ENCODE measurements at places on chromosomes 6 and 20.

DNA sequence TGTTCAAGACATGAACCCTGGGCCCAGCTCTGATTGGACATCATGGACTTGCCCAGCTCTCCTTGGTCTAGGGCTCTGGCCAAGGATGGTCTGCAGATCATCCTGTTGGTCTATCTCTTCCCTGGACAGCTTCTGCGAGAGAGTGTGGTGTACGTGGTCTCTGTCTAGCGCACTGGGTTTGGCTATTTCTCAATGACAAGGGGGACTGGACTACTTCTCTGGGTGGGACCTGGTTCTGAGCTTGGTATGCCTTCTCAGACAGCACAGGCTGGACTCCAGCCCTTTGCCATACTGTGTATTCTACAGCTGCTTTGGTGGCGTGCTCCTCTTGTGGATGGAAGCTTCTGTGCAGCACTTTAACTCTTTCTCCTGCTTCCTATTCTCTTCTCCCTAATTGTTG lies 8.5 kb upstream of the RAET1E start:
- DNase-seq = no peak

DNA sequence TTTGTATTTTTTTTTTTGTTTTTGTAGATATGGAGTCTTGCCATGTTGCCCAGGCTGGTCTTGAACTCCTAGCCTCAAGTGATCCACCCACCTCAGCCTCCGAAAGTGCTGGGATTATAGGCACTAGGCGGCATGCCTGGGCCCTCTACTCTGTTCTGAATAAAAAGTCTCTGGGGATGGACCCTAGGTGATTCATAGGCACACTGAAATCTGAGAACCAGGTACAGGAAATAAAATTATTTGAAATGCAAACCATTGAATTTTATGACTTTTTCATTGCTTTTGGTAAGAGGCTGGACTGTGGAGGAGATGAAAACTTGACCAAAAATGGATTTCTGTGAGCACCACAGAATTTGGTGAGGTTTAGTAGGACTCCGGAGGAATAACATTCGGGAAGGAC lies 117.5 kb downstream of the PRIM2 start:
- DNase-seq = no peak

DNA sequence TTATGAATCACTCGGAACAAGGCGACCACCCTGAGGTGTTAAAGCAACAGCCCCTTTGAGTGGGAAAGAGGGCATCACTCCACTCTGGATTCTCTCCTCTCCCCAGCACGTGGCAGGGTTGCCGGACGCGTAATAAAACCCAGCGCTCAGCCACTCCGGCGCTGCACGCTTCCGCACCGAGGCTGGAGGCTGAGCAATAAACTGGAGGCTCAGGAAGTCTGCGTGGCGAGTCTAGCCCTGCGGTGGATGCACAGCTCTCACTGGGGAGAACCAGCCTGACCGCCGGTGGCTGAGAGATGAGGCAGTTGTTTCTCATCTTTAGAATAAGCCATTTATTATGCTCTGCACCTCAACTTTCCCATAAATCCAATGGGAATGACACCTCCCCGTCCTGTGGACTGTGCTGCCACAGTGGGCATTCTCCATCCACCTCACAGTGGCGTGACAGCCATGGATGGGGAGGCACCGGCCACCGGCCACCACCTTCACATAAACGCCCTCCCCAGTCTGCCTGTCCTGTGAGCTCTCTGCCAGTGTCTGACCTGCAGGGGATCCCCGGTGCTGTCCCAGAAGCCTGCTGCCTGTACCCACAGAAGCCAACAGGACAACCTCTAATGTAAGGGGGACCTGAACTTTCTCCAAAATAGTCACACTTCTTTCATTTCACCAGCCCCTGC lies 64.2 kb upstream of the GGTLC1 start:
- no peak for DNase-seq

- peak; percentile 15 for DNase-seq
These were observed 29.5 kb downstream of the MTHFD1L start for GRCh38 chr6:150894935-150895552.

GRCh38 chr6:5937169-5937909 lies 69.4 kb downstream of the NRN1 start:
- no peak for DNase-seq

DNA sequence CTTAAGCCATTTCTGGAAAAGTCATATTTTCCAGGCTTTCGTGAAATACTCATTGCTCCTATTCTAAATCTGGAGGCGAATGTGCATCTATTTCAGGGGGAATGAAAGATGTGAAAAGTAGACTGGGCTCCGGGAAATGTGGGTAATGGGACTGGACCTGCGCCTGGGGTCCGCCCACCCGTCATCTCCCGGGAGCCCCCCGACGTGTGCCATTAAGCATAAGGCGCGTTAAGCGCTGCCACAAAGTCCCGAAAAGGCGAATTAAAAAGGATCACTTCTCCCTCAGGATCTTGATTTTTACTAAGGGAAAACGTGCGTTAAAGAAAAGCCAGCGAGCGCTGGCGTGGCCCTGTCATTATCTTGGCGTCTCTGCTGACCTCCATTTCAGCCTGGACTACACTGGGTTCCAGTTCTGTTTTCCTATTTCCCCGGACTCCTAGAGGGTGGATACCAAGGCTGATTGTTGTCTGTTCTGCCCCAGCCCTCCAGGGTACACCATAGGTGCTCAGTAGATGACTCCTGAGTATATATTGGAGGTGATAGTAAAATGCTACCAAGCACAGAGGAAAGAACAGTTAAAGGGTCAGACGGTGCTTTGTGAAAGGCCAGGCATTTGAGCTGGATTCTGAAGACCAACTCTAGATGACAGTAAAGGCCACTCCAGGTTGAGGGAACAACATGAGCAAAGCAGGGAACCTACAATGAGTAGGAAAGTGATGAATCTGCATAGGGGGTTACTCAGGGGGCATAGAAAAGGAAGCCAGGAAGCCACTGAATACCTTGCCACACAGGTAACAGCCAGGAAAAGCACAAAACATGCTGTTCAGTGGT lies 89.2 kb upstream of the ARID1B start:
- no peak for DNase-seq

- DNase-seq = no peak
These were observed 25.8 kb upstream of the RNGTT start for GRCh38 chr6:88989215-88989614.

DNA sequence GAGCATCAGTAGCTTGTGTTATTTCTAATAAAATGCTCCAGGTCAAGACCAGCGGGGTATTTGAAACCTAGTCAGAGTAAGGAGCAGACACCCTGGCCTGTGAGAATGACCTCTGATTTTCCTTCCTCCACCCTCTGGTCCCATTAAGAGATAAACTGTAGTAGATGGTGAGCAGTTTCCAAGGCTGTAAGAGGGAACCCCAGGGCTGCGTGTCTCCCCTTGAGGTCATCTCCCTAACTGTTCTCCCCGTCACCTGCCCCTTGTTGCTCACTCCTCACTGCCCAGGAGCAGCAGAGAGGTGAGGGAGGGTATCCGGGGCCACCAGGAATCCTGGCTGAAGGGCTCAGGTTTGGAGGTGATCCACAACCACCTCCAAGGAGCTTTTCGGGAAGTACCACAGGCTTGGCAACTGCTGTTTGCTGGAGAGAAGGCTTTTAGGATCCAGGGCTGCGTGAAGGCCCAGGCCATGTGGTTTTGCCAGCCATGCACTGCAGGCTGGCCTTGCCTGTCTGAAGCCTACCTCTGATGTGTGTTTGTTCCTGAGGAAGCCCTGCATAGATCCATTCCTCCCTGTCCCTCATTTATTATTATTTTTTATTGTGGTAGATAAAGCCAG lies 62.5 kb downstream of the RREB1 start:
- DNase-seq = no peak

DNA sequence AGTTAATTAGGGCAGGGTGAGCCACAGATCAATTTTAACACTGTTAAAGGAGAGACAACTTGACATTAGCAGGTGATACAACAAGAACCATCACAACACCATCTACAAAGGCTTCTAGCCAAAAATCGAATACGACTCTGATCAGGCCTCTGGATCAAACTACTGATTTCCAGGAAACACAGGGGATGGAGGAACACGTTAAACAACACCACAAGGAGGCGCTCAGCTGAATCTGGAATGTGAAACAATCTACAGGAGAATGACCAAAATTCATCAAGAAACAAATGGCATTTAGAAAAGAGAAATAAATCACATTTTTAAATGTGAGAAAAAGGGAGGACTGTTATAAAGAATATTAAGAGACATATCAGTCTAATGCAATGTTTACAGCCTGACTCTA lies 13.5 kb upstream of the MAFB start:
- DNase-seq = no peak

- no peak for DNase-seq
These were observed 84.3 kb upstream of the FOXO3 start for GRCh38 chr6:108476376-108476775.

DNA sequence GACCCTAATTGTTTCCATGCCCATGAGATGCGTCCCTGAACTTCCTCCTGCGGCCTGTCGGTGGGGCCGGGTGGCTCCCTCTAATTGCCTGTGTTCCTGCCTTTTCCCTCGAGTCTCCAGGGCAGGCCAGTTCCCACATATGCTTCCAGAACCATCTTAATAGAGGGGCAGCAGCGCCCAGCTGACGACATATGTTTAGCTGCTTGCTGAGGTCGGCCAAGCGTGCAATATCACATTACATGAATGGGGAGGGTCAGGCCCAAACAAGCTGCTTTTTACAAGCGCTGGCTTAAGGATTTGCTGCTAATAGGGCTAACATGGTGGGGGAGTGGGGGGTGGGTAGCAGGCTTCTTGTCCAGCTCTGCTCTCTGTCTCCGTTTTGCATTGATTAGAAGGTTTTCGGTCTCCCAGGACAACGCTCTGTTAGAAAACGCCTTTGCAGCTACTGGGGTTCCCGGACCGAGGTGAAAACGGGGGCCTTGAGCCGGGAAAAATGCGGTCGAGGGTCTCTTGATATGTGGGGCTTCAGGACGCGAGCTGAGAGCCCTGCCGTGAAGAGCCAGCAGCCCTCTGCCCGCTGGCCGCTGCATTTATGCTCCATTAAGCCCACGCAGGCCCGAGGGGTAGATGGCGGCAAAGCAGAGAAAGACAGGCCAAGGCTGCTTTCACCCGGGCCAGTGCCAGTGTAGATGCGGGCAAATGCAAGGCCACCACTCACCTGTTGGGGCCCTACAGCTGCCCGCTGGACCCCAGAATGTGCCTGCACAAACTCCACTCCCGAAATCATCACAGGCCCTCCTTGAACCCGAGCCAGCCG lies 308.5 kb downstream of the BMP7 start:
- no peak for DNase-seq

GRCh38 chr6:112049026-112049799 lies 4.7 kb upstream of the CCN6 start:
- DNase-seq = no peak

- DNase-seq = no peak
These were observed 82.1 kb downstream of the SLC23A2 start for GRCh38 chr20:4919047-4919704.

GRCh38 chr6:144305567-144305966 lies 20.4 kb downstream of the UTRN start:
- DNase-seq = no peak

DNA sequence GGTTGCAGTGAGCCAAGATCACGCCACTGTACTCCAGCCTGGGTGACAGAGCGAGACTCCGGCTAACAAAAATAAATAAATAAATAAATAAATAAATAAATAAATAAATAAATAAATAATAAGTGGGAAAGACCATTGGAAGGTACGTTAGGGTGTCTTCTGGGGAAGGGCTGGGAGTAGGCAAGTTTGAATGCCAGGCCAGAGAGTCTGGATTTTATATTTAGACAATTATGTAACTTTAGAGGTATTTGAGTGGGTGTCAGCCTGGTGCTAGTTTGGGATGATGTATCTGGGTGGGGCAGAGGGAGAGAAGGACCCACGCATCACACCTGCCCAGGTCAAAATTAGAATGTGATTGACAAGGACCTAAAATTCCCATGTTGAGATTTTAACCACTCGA lies 108.5 kb upstream of the PRND start:
- no peak for DNase-seq

- DNase-seq = no peak
These were observed 159.2 kb upstream of the COL21A1 start for GRCh38 chr6:56406276-56407269.

- no peak for DNase-seq
These were observed 1719.9 kb downstream of the GRIK2 start for GRCh38 chr6:103113416-103113815.

DNA sequence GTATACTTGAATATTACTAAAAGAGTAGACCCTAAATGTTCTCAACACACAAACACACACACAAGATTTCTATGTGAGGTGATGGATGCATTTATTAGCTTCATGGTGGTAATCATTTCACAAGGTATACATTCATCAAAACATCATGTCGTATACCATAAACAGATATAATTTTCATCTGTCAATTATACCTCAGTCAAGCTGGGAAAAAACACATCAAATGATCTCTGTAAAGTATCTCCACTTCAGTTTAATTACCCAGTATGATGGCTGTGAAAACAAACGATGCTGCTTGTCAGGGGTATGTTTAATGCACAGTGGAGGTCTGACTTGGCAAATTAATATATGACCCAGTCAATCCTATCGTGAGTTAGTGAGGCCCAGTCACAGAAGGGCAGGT lies 157.2 kb downstream of the MTFR2 start:
- DNase-seq = no peak

DNA sequence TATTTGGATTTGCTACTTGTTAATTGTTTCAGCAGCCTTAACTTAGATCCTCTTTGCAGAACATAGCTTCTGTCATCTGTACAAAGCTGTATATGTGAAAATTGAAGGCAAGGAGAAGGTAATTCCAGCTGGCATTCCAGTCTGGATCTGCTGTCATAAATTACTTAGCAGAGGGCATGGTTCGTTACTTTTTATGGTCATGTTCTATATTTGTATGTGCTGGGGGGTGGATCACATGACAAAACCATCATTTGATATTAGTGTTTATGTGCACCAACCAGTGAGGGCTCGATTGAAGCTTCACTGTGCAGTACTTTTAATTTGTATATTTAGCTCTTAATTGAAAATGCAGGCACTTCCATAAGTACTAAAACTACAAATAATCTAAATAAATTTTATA lies 80.2 kb downstream of the CAP2 start:
- DNase-seq = no peak

GRCh38 chr6:38749473-38749872 lies 34.4 kb downstream of the DNAH8 start:
- no peak for DNase-seq

DNA sequence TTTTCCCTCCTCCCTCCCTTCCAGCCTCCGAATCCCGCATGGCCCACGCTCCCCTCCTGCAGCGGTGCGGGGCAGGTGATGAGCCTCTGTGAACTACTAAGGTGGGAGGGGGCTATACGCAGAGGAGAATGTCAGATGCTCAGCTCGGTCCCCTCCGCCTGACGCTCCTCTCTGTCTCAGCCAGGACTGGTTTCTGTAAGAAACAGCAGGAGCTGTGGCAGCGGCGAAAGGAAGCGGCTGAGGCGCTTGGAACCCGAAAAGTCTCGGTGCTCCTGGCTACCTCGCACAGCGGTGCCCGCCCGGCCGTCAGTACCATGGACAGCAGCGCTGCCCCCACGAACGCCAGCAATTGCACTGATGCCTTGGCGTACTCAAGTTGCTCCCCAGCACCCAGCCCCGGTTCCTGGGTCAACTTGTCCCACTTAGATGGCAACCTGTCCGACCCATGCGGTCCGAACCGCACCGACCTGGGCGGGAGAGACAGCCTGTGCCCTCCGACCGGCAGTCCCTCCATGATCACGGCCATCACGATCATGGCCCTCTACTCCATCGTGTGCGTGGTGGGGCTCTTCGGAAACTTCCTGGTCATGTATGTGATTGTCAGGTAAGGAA lies at the start of gene OPRM1:
OPRM1 (plus strand) TSS at position 10 of the 612 bp plus-strand sequence; CDS start at position 315, 305 bp downstream.
- DNase-seq = peak; percentile 24

- DNase-seq = no peak
These were observed 29.7 kb downstream of the PDRG1 start for GRCh38 chr20:31922181-31922580.

All from activated naive CD4-positive, alpha-beta T cell treated with anti-CD3 and anti-CD28 coated beads, Interleukin-2, amount 50 U/mL, for 16 hours (primary cell).